ENCODE measurements at places on chromosomes 1 and 21.

- no peak for DNase-seq
Measured at GRCh38 chr1:10681296-10682107, 114.9 kb downstream of the CASZ1 start.

- peak; percentile 49 for DNase-seq
Measured at GRCh38 chr1:15696956-15697521, 12.9 kb downstream of the PLEKHM2 start.

DNA sequence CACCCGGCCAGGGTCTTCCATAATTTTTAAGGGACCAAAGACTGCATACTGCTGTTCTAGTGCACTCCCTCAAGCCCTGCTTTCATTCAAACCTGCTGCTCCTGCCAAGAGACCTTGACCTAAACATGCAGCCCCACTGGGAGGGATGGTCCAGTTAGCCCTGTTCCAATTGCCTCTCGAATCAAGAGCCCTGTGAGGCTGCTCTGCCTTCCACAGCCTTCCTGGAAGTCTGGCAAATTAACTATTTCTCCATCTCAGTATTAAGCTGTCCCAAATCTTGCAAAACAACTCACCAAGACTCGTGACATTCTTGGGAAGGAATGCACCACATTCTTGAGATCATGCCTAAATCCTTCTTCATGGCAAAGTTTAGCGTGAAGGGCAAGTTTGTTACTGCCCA is 231.3 kb downstream of the C1orf94 start:
- DNase-seq: no peak

- DNase-seq: no peak
Measured at GRCh38 chr21:28974531-28975227, 18.0 kb downstream of the LTN1 start.

DNA sequence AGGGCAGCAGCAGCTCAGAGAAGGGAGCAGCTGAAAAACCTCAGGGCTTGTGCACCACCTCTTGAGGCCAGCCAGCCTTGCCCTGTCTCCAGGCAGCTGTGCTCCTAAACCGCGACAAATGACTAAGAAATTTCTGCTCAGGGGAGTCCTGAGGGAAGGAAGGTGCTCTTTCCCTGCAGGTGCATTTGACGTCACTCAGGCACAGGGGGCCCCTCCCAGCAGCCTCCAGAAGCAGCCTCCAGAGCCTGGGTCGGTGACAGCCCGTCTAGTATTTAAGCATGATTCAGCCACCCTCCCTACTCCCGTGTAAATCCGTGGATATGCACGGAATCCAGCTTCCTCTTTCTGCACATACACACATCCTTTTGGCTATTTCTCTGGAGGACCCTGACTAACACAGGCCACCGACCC is 560.5 kb downstream of the KIF26B start:
- DNase-seq: no peak

GRCh38 chr1:4062992-4063391 is 162.9 kb upstream of the C1orf174 start:
- no peak for DNase-seq

DNA sequence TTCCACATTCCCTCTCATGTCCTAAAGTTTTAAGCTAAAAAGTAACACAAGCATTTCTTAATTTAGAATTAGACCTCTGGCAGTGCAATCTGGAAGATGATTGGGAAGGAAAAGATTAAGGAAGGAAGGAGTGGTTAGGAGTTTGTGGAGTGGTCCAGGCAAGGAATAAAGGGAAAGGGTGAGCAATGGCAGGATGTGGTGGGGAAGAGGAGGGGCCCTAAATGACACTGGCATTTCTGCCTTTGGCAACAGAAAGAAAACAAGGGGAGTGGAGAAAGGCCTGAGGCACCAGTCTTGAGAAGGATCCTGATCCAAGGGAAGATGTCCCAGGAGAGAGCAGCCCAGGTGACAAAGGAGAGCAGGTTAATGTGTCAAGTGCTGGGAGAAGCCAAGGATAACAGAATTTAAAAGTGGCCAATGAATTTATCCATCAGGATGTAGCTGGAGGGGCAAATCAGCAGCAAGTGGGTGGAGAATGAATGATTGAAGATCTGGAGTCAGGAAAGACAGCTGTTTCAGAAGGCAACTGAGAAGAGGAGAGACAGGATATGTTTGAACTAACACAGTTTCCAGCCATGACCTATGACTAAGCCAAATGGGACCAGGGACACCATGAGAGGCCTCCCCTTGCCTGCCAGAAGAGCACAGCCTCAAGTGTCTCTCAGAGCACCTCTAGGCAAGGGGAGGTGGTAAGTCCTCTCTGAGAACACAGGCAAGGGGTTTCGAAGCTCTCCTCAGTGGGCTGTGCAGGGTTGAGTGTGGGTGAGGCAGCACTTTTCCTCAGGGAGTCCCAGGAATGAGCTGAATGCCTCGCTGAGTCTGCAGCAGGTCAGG is 20.9 kb upstream of the LY9 start:
- no peak for DNase-seq

DNA sequence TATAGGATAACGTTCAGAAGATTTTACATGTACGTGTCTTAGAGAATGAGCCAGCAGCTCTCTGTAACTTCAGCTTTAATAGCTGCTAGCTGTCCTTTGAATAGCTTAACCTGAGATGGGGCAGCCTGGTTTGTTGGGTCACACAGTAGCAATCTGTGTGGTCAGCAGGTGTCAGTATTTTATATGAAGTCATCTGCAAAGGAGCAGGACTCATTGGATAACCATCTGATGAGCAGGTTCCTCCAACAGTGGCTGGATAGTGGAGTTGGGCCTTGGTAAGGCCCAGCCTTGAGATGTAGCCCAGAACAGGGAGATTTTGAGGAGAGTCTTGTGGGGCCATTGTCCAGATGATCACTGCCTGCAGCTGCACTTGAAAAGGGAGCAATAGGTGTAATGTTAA is 6.4 kb downstream of the GSTM5 start:
- DNase-seq: no peak

All from CD4-positive, alpha-beta T cell treated with Interleukin-17A for 4 hours (primary cell).